Fibroblast of lung (primary cell): ENCODE measurements at places on chromosomes 3 and 15. TPM values are rescaled to one million over a fixed set of nuclear protein-coding genes. Genes with fewer than 3 reads are reported as not detected.

Gene ZNF774
- 1.3 and 1.8 TPM in 2 replicates for total RNA-seq

Gene RAB6B
- total RNA-seq, result 0.51 and 0.83 TPM in 2 replicates

Gene CCR1
- 1.3 and 6.6 TPM in 2 replicates for total RNA-seq

Gene IGSF11
- under 0.01 and 0.26 TPM in 2 replicates for total RNA-seq

Gene CCR2
- total RNA-seq, result under 0.01 TPM in 1 of 2 replicates, not detected in the other

Gene CEP19
- total RNA-seq, result 3.6 and 4.4 TPM in 2 replicates

Gene RTP1
- total RNA-seq, result under 0.01 TPM in 1 of 2 replicates, not detected in the other

Gene HGD
- under 0.01 TPM in 1 of 2 replicates, not detected in the other for total RNA-seq

Gene LTF
- total RNA-seq, result not detected in 2 replicates

Gene STRA6
- total RNA-seq, result 0.17 TPM in 1 of 2 replicates, not detected in the other

Gene MYRIP
- under 0.01 TPM in 1 of 2 replicates, not detected in the other for total RNA-seq

Gene WWTR1
- 13.7 and 14.1 TPM in 2 replicates for total RNA-seq

Gene PLEKHO2
- 70.1 and 163 TPM in 2 replicates for total RNA-seq

Gene CD86
- total RNA-seq, result not detected in 2 replicates

Gene MUSTN1
- total RNA-seq, result not detected in 2 replicates

Gene P2RY13
- under 0.01 TPM in 1 of 2 replicates, not detected in the other for total RNA-seq

Gene ITIH4
- total RNA-seq, result 2.6 TPM in 2 replicates

Gene ARHGAP11A
- 13.1 and 21.1 TPM in 2 replicates for total RNA-seq

Gene ANKRD34C
- total RNA-seq, result not detected in 2 replicates

Gene PPP1R14D
- not detected in 2 replicates for total RNA-seq

Gene ATP6V1A
- 125 and 213 TPM in 2 replicates for total RNA-seq

Gene KLHL40
- not detected in 2 replicates for total RNA-seq

Gene LMAN1L
- total RNA-seq, result not detected in 2 replicates

Gene NOX5
- total RNA-seq, result under 0.01 and 0.33 TPM in 2 replicates

Gene GRK7
- total RNA-seq, result under 0.01 TPM in 1 of 2 replicates, not detected in the other

Gene CA12
- 41.9 and 48.4 TPM in 2 replicates for total RNA-seq

Gene THSD4
- total RNA-seq, result 58.0 and 95.5 TPM in 2 replicates

Gene FEZF2
- total RNA-seq, result not detected in 2 replicates

Gene LRTM1
- total RNA-seq, result not detected in 2 replicates

Gene INTS14
- 31.5 and 32.6 TPM in 2 replicates for total RNA-seq

Gene CIAO2A
- 59.1 and 94.5 TPM in 2 replicates for total RNA-seq

Gene SCN10A
- not detected in 2 replicates for total RNA-seq

Gene CLRN1
- not detected in 2 replicates for total RNA-seq

Gene LARP6
- 72.9 and 108 TPM in 2 replicates for total RNA-seq
